ENCODE measurements at places on chromosomes 7 and 10. TPM values are rescaled to one million over a fixed set of nuclear protein-coding genes. Genes with fewer than 3 reads are reported as not detected.

IFRD1 gene
- total RNA-seq: 73.6 TPM

FFAR4 gene
- total RNA-seq: not detected

RAPGEF5 gene
- 13.1 TPM for total RNA-seq

SSMEM1 gene
- total RNA-seq: not detected

DNA sequence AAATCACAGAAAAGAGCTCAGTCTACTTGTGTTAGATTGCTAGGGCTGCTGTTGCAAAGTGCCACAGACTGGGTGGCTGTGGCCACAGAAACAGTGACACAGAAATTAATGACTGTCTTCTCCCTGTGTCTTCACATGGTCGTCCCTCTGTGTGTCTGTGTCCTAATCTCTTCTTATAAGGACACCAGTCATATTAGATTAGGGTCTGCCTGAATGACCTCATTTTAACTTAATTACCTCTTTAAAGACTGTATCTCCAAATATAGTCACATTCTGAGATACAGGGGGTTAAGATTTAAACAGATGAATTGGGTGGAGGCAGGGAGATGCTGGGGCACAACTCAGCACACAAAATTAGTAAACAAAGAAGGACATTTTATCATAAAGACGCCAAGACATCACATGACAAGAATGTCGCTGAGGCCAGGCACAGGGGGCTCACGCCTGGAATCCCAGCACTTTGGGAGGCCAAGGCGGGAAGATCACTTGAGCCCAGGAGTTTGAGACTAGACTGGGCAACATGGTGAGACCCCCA is 23.3 kb upstream of the PARD3 start:
- DNase-seq: no peak

- no peaks in the 10 kb centered on the region for H3K4me1 ChIP-seq
- no peaks in the 10 kb centered on the region for H3K27me3 ChIP-seq
- no peak for DNase-seq
- no peaks in the 10 kb centered on the region for H3K36me3 ChIP-seq
- no peak overlapping the region for H3K27ac ChIP-seq
Measured at GRCh38 chr7:47737601-47738000, 155.7 kb upstream of the TNS3 start.

GRCh38 chr7:16561943-16562342 is 35.3 kb downstream of the LRRC72 start:
- H3K36me3 ChIP-seq: no peaks in the 10 kb centered on the region
- no peaks in the 10 kb centered on the region for H3K4me1 ChIP-seq
- peak; percentile 46 for DNase-seq
- H3K27ac ChIP-seq: no peak overlapping the region
- no peaks in the 10 kb centered on the region for H3K27me3 ChIP-seq
- H3K4me3 ChIP-seq: no peak overlapping the region

- H3K27me3 ChIP-seq: no peaks in the 10 kb centered on the region
- no peak overlapping the region for H3K27ac ChIP-seq
- no peak overlapping the region for H3K4me3 ChIP-seq
- no peak for DNase-seq
- H3K4me1 ChIP-seq: no peaks in the 10 kb centered on the region
- H3K36me3 ChIP-seq: no peaks in the 10 kb centered on the region
Measured at GRCh38 chr7:113093561-113093960, 6.9 kb upstream of the GPR85 start.

DNA sequence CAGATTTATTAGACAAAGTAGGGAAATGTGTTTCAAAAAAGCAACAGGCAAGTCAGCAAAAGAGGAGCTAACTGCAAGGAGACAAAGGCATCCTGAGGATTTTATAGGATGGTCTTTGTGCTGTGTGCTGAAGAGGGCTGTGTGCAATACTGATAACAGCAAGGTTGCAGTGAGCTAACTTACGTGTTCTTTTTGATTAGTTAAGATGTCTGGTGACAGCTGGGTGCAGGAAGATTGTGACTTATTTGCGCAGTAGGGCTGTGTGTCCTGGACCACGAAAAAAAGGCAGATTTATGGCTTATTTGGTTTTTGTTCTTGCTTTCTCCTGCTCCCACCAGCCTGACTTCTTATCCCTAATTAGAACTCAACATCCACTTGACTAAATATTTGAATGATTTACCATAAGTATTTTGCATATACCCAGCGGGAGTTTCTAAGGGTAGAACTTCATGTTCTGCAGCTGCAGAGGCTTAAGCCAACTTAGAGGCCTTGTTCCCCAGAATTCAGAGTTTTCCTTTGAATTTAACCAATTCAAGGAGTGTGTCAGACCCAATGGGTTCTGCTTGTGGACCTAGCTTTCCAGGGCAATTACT is 119.0 kb downstream of the ANKRD26 start:
- H3K36me3 ChIP-seq: no peaks in the 10 kb centered on the region
- no peaks in the 10 kb centered on the region for H3K4me1 ChIP-seq

DNA sequence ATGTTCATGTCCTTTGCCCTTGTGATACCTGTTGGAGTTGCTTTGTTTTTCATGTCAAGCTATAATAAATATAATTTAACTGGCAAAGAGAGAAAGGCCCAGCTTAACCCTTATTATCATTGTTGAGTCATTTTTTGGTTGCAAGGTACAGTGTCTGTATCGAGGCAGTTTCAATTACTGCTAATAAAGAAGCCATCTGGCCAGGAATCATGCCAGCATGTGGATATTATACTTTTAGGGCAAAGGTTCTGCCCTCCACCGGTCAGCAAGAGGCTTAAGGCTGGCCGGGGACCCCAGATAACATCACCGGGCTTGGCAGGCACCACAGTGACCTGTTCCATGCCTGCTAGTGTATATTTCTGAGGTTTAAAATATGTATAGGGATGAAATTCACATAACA is 9.0 kb upstream of the CYP3A4 start:
- no peak overlapping the region for H3K27ac ChIP-seq
- H3K4me1 ChIP-seq: no peaks in the 10 kb centered on the region
- no peaks in the 10 kb centered on the region for H3K27me3 ChIP-seq
- no peak for DNase-seq
- H3K36me3 ChIP-seq: no peaks in the 10 kb centered on the region

GRCh38 chr10:110508806-110509544 is 11.3 kb downstream of the DUSP5 start:
- no peaks in the 10 kb centered on the region for H3K4me1 ChIP-seq
- H3K36me3 ChIP-seq: peaks cover 16% of the 10 kb centered on the region
- no peak overlapping the region for H3K4me3 ChIP-seq
- DNase-seq: no peak
- H3K27ac ChIP-seq: no peak overlapping the region
- no peaks in the 10 kb centered on the region for H3K27me3 ChIP-seq

- no peaks in the 10 kb centered on the region for H3K27me3 ChIP-seq
- no peak overlapping the region for H3K4me3 ChIP-seq
- DNase-seq: no peak
- H3K36me3 ChIP-seq: no peaks in the 10 kb centered on the region
- H3K4me1 ChIP-seq: 0 out of 2 replicates have a peak, but pooled peaks cover 6% of the 10 kb centered on the region
Measured at GRCh38 chr10:64813391-64813790, 1292.2 kb downstream of the REEP3 start.

DNA sequence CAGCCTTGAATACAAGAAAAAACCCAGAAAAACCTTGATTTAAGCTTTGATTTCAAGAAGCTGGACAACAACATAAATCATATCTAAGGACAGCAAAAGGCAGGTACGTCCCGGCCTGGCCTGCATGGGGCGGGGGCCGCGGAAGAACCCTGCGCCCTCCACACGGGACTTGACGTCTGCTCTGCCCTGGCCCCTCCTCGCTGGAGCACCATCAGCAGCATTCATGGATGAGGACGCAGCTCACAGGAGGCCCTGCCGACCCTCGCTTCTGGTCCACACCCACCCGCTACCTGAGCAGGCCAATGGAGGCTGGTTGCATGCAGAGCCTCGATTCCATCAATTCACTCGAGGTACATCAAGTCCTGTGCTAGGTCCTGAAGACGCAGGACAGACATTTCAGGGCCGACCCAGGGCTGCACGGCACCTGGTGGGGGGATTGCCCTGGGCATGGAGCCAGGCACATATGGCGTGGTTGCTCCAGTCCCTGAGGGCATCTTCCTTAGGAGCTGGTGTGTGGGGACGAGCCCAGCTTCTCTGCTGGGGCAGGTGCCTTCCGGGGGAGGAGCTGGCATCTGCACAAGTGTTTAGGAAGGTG is 63.1 kb upstream of the NKX6-2 start:
- no peak overlapping the region for H3K4me3 ChIP-seq
- no peak for DNase-seq
- H3K27me3 ChIP-seq: no peaks in the 10 kb centered on the region
- H3K4me1 ChIP-seq: no peaks in the 10 kb centered on the region
